COR-L47 (cell line): ENCODE measurements at places on chromosomes 5 and 9.
A peak's percentile ranks its signal among the peaks of the same experiment; 100 is the strongest.

DNA sequence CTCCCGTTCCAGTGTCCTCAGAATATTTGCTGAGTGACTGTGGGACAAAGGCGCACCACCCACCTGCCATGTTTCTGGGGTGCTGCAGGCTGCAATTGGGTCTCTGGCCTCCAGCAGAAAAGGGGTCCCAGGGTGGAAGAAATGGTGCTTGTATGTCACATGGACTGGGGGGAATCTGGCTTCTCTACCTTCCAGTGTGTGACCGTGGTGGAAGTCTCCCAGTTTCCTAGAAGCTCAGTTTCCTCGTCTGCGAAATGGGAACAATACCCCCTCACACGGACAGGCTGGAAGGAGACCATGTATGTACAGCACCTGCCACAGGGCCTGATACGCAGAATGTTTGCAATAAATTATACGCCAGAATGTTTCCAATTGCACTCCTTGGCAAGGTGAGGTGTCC lies 23.8 kb downstream of the CPLX2 start:
- no peak for DNase-seq

DNA sequence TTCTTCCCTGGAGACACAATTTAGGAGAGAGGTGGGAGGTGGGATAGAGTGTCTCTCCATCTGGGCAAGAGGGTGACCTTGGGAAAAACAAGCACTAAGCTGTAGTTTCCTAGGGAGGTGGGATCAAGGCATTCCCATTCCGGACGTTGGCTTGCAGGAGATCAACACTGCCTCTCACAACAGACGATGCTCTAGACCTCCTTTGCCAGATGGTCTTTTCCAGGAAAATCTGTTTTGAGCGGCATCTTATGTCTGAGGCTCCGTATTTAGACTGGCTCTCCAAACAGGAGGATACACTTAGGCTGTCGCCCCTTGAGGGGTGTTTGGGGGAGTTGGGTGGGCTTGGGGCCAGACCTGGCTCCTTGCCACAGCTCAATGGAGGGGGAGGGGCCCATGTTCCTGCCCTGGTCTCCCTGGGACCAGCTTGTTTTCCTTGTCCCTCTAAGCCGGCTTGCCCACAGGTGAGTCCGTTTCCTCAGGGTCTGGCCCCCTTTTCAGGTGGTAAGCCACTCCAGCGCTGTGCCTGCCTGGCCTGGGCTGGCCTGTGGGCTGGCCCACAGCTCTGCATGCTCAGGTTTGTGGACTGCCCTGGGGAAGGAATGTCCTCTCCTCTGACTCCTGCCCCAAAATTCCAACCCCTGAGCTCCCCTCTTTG lies 2.4 kb downstream of the PSD2 start:
- no peak for DNase-seq

- no peak for DNase-seq
These were observed 402.4 kb upstream of the GRAMD2B start for GRCh38 chr5:126020770-126021169.

- no peak for DNase-seq
These were observed 251.4 kb upstream of the TRIM32 start for GRCh38 chr9:116435706-116436105.

- DNase-seq: no peak
These were observed 566 bp upstream of the CEP78 start for GRCh38 chr9:78235256-78235761.

GRCh38 chr9:30944225-30944569 lies 1440.2 kb upstream of the ACO1 start:
- DNase-seq: no peak

- no peak for DNase-seq
These were observed 10.2 kb downstream of the RECK start for GRCh38 chr9:36046923-36047322.

DNA sequence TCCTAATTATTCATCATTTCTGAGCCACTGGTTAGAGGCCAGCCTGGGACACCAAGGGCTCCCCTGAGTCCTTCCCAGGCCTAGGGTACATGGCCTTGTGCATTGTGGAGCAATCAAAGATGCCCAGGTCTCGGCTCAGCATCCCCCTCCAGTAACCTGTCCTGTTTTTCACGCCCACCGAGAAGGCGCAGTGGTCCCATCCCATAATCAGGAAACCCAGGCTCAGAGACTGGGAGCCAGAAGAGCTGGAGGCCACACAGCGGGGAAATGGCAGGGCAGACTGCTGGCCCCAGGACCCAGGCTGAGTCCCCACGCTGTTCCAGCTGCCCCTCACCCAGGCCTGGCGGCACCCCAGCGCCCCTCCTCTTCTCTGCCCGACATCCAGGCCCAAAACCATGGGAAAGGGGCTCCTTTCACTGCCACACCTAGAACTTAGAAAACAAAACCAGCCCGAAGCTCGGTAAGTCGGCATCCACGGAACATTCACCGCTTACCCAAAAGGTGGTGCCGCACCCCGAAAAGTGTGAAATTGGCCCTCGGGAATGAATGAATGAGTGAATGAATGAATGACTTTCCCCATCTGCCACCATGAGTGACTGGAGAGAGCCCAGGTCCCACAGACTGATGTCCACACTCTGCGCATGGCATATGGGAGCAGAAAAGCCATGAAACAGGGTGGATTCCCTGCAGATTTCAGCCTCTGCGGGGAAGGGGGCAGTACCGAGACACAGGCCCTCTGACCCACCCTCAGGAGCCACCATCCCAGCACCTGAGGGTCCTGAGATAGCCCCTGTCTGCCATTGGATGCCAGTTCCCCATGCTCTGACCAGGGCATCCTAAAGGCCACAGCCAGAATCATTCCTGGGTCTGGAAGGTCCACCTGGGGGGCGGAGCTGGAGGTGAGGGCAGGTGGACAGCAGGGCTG lies 132.5 kb downstream of the OLFM1 start:
- no peak for DNase-seq

DNA sequence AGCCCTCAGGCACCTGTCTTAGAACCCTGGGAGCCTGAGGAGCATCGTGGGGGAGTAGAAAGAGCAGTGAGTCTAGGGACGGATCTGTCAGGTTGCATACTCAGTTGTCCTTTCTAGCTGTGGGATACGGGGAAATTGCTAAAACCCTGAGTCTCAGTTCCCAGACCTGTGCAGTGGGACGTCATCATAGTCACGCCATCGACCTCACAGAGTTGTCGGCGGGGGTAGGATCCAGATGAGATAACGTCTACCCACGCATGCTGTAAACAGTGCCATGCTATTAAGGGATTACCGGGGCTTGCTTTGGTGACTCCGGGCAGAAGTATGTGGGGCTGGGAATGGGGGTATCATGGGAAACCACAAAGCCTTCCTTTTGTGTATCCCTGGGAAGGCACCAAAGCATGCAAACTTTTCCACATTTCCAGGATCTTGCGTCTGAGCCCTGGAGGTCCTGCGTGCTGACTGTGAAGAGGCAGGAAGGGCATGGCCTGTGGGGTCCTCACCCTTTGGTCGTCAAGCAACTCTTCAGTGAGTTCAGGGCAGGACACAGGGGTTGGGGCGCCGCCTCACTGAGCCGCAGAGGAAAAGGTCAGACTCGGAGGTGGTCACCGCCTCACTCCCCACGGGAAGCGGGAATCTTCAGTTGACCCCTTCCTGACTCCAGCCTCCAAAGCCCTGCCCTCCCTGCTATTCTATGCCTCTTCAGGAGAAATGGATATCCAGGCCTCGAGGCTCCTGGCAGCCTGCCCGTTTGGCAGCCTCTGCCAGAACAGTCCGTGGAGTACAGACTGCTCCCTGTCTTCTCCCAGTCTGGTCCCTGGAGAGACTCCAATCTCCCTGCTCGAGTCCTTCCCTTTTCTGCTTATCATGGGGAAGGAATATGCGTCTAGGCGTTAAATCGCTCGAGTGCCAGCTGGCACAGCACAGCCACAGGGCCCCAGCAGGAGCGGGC lies 186.8 kb upstream of the KLF9 start:
- peak; percentile 87 for DNase-seq

GRCh38 chr5:149407323-149408251 lies 28.5 kb upstream of the IL17B start:
- no peak for DNase-seq

GRCh38 chr5:103298607-103299188 lies 40.1 kb downstream of the MACIR start:
- DNase-seq: no peak

DNA sequence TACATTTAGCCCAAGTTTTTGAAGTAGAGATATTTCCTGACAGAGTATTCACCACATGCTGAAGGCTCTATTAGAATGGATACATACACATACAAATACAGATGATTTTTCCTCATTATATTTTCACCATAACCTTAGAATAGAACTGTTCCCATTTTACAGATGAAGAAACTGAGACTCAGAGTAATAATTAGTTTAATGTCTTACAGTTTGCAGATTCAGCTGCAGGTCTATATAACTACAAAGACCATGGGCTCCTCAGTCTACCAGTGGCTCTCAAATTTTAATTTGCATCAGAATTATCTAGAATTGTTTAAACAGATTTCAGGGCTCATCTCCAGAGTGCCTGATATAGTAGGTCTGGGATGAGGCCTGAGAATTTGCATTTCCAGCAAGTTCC lies 64.4 kb downstream of the GRAMD2B start:
- no peak for DNase-seq

- DNase-seq: no peak
These were observed 420.2 kb downstream of the AGTPBP1 start for GRCh38 chr9:85321561-85321960.

DNA sequence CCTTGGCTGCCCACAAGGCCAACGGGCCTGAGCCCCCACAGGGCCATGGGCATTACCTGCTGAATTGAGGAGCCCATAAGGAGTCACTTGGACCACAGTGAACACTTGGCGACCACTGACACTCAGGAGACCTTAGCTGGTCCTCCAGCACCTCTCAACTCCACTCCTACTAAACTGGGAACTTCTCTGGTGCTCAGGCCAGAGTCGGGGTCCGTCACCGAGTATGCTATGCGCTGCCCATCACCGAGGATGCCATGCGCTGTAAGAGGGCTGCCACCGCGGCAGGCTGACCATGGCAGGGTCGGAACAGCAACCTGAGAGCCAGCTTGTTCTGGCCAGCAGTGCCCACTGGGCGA lies 600 bp upstream of the SQSTM1 start:
- DNase-seq: no peak

DNA sequence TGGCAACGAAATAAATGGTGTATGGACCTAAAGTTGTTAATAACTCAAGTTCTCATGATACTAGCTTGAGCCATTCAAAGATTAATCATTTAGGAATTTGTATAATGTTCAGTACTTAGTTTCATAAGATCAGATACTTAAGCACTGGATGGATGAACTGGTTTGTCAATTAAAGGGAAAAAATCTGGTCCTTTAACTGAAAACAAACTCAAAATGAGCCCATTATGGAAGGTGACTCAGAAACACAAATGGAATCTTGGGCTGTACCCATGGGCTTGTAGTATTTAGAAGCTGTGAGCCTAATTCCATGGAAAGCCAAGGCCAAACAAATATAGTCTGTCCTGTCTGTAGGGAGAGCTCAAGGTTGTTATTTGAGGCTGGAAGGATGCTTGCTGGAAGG lies 27.6 kb upstream of the ADRB2 start:
- DNase-seq: no peak

GRCh38 chr9:2727966-2728613 lies 10.8 kb downstream of the KCNV2 start:
- peak; percentile 68 for DNase-seq
